Activated CD8-positive, alpha-beta T cell treated with anti-CD3 and anti-CD28 coated beads for 36 hours (primary cell): ENCODE measurements at places on chromosomes 6 and 20.

GRCh38 chr20:9359561-9360308, 154.7 kb upstream of the LAMP5 start:
- DNase-seq: peak; percentile 6

- no peak for DNase-seq
Observed at GRCh38 chr20:23823621-23824324, 2.8 kb downstream of the CST2 start.

DNA sequence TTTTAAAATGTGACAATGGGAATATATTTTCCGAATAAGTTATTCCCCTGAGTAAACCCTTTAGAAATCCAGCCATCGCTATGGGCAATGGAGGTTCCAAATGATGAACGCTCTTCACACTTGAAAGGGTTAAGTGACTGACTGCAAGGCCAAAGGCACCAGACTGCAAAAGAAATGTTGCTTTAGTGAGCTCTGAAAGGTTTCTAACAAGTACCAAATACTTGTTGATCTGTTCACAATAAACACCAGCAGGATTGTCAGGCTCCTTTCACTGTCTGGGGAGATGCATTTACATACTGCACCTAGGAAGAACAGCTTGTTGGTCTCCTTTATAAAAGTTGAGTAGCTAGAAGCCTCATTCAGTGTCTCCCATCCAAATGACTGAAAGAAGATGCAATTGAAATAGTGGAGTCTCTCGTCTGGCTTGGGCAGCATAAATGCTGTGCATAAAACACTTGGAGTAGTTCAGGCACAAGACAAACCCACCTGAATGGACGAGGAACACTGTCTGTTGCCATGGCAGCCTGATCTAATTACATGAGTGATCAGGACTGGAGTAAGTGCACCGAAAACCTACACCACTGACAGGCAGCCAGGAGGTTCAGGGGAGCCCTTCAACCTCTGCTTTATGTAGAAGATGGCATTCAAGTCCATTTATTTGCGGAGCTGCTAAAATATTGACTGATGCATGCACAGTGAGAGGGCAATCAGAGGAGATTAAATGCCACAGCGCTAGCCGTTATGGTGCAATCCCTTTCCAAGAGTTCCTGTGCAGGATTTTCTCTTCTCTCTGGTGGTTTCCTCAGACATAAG, 2.9 kb downstream of the ATXN1 start:
- DNase-seq: no peak

DNA sequence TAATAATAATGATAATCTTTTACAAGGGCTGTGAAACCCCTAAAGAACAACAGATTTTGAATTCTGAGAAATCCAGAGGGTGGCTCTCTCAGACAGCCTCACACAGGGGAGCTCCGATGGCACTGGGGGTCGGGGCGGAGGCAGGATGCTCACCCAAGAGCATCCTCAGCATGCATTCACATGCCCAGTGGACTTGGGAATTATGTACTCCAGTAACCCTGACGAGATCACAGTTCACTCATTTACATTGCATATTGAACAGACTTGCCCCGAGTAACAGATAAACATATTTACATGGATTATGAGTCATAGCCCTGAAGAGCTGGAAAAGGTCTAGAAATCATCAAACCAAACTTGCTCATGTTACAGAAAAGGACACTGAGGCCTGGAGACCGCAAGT, 482.7 kb upstream of the JARID2 start:
- no peak for DNase-seq

DNA sequence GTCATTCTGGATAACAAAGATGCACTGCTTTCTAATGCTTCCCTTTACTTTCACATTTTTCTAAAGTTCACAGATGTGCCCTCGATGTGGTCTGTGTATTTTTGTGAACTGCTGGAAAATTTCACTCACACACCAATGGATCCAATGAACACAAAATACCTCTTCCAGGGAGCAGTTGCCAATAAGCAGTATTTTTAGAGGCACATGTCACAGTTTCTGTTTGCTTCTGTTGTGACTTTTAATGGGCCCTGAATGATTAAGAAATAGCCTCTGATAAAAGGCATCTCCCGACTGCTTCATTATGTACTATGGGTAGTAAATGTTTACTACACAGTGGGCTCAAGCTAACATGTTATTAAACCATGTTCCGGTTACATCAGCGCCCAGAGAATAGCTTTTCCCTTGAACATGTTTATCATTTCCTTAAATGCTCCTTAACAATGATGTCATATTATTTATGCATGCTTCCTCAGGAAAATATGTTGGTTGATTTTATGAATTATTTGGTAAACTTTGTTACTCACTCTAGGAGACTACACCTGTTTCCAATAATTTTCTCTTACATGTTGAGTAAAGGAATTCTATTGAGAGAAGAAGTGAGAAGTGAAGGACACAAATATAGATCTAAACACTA, 188.0 kb downstream of the KCNQ5 start:
- DNase-seq: no peak

DNA sequence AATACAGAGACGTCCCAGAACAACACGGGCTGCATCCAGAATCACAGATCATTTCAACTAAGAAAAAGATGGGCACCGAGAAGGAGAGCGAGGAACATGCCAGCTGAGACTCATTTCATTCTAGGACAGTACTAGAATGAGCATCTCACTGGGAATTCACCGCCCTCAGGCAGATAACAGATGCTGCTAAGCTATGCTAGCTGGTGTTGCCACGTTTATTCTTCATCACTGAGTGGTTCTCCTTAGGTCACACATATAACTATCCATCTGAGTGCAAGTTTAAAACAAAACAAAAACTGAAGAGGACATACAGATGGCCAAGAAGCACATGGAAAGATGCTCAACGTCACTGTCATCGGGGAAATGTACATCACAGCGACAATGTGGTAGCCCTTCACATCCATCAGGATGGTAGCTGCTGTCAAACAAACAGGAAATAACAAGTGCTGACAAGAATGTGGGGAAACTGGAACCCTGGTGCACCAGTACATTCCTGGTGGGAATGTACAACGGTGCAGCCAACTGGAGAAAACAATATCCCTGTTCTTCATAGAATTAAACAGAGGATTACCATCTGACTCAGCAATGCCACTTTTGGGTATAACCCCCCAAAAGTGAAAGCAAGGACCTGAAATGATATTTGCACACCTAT, 97.6 kb downstream of the SLC22A23 start:
- DNase-seq: no peak

GRCh38 chr20:39853050-39853449, 836.0 kb downstream of the MAFB start:
- DNase-seq: no peak

DNA sequence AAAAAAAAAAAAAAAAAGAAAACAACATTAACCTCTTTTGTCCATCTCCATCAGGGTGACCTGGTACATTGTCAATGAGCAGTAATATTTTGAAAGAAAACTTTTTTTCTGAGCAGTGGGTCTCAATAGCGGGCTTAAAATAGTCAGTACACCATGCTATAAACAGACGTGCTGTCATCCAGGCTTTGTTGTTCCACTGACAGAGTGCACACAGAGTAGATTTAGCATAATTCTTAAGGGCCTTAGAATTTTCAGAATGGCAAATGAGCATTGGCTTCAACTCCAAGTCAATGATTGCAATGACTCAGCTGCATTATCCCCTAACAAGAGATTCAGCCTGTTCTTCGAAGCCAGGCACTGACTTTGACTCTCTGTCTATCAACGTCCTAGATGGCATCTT, 35.6 kb downstream of the MAP7 start:
- no peak for DNase-seq

DNA sequence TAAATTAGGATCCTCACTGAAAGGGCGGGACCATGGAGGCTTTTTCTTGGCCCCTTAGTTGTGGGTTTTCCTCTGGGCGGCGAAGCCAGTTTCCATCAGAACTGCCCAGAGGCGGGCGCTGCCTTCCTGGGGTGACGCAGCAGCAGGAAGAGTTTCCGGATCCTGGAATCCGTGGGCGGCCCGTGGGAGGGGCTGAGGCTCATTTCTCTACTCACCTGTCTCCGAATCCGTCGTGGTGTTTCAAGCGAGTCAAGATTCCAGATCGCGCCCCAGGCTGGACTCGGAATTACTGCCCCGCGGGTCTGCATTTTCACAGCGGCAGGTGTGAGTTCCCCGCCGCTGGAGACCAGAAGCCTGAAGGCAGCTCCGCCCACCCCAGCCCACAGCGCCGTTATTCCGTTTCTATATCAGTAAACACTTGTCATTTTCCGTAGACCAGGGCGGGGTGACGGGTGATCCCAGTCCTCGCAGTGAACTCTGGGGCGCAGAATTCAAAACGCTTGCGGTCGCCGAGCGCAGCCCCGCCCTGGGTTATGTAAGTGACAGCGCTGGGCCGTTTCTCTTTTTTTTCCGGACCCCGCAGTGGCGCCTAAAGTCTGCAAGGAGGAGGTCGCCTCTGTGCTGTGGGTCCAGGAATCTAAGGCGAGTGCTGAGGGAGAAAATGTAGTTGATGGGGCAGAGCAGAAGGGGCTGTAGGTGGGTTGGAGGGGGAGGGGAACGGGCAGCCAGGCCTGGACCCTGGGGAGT, 27.2 kb upstream of the POU5F1 start:
- DNase-seq: peak; percentile 99

- peak; percentile 70 for DNase-seq
Observed at GRCh38 chr6:27096834-27097511, 150.5 kb upstream of the PRSS16 start.

DNA sequence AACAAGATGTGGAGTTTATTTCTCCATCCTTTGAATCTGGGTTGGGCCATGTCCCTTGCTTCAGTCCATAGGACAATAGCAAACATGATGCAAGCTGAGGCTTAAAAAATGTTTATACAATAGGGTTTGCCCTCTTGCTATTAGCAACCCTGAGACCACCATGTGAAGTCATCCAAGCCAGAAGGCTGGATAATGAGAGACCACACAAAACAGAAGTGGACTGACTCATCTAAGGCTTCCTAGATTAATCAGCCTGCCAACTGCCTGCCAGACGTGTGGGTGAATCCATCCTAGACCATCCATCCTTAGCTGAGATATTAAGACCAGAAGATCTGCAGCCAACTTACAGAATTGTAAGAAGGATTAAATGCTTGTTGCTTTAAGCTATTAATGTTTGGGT, 38.1 kb upstream of the ISM1 start:
- peak; percentile 36 for DNase-seq

- no peak for DNase-seq
Observed at GRCh38 chr20:48787861-48788375, 39.9 kb downstream of the PREX1 start.

DNA sequence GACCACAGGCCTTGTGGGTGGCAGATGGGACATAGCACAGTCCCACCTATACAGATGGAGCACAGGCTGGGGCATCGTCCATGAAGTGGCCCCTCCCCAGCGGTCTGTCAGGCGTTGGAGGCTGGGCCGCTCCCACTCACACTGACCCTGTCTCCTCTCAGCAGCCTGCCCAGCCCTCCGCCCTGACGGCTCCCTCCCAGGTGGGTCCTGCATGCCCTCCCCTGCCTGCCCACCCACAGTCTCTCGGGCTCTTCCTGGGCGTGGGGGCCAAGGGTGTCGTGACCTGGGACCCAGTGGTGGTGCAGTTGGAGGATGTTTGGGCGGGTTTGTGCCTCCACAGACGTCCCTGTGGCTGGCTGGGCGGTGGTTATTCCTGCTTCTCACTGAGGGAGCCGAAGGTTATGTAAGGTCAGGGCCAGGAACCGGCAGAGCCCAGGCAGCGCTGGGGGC, 22.3 kb downstream of the COL20A1 start:
- DNase-seq: no peak

GRCh38 chr20:56628873-56629463, at the start of gene TFAP2C:
Gene TFAP2C, plus strand, starts transcription at chr20:56629306. Its CDS starts 239 bp downstream, at chr20:56629545.
- peak; percentile 46 for DNase-seq

GRCh38 chr6:50198245-50198644, 148.5 kb upstream of the DEFB112 start:
- no peak for DNase-seq

DNA sequence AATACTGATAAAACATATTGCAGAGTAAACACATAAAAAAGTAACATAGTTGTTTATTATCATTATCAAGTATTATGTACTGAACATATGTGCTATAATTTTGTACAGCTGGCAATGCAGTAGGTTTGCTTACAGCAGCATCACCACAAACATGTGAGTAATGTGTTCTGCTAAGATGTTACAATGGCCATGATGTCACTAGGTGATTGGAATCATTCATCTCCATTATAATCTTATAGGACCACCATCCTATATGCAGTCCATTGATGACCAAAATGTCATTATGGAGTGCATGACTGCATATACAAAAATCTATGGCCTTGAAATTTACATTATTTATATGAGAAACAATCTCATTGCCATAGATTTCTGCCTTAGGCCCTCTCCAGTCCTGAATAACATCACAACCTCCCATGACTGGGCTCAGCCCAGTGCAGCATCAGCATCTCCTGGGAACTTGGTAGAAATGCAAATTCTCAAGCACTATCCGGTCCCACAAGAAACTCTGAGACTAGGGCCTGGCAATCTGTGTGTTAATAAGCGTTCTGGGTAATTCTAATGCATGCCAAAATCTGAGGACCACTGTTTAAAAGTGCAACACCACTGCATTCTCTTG, 352.0 kb upstream of the MARCKS start:
- no peak for DNase-seq

GRCh38 chr20:59148701-59149493, 14.7 kb upstream of the ZNF831 start:
- DNase-seq: peak; percentile 57

- DNase-seq: no peak
Observed at GRCh38 chr6:140078561-140079125, 704.2 kb upstream of the CITED2 start.

DNA sequence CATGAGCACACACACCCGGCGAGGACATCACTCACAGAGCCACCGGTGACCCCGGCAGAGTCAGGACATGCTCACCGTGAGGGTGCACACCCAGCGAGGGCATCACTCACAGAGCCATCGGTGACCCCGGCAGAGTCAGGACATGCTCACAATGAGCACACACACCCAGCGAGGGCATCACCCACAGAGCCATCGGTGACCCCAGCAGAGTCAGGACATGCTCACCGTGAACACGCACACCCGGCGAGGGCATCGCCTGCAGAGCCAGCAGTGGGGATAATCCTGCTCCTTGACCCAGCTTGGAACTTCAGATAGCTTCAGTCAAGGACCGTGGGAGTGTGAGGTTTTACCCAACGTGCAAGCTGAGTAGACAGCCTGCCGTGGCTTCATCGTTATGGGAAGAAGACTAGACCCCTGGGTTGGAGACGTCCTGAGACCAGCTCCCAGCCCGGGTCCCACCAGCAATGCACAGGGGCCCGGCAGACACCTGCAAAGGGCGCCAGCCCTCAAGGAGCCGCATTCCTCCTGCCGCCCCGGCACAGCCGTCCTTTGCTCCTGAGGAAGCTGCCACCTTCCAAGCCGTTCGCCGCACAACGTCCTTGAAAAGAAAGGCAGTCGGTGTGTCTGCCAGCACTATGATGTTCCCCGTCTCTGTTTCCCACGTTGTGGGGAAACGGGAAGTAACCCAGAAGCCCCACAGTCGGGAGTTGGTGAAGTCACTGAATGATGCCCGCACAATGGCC, 192.3 kb downstream of the DLL1 start:
- no peak for DNase-seq
